ENCODE measurements at places on chromosomes 11 and 22. TPM values are rescaled to one million over a fixed set of nuclear protein-coding genes. Genes with fewer than 3 reads are reported as not detected.
A peak's percentile ranks its signal among the peaks of the same experiment; 100 is the strongest.

Gene MADD
- 155 TPM for total RNA-seq

DNA sequence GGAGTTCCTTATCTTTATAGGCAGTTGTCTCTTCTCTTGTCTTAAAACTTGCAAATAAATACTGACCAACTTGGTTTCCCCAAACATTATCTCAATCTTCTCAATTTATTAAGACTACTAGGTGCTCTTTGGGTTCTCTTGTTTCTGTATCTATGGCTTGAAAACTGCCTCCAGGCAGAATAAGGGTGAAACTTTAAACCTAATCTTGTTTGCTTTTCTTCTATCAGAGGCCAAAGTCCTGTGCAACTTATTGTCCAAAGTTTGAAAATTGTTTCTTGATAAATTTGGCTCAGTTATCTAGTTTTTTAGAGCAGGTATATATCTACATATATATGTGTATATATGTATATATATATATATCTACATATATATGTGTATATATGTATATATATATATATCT lies 110.1 kb upstream of the ANO5 start:
- DNase-seq = no peak

GRCh38 chr11:13944911-13945425 lies 17.6 kb upstream of the SPON1 start:
- no peak for DNase-seq

DNA sequence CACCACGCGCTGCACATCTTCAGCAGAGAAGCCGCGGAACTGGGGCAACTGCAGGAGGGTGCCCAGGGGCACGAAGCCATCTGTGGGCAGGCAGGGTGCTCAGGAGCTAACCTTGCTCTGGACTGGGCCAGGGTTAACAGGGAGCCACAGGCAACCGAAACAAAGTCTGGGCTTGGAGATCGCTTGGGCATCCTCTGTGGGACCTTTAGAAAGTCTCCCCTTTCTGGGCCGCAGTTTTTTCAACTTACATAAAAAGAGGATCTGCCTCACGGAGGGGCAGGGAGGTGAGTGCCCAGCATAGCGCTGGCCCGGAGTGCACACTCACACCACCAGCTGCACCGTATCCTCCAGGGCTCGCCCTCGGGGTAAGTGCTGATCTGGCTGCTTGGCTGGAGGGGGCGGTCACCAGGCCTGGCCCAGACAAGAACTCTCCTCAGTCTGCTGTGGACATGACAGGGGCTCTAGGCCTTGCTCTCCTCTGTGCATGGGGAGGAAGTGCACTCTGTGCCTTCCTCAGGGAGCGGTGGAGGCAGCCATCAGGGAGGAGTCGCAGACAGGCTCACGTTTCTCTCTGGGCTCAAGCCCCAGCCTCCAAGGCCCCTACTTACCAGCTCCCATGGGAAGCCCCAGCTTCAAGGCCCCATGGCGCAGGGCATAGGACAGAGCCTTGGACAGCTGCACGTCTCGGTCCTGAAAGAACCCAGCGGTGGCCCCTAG lies 937 bp downstream of the TRPT1 start:
- DNase-seq = no peak

- DNase-seq = no peak
These were observed 468.4 kb downstream of the NELL1 start for GRCh38 chr11:21137803-21138202.

Gene RIBC2
- 1.6 TPM for total RNA-seq

Gene NCF4
- total RNA-seq = 31.7 TPM

DNA sequence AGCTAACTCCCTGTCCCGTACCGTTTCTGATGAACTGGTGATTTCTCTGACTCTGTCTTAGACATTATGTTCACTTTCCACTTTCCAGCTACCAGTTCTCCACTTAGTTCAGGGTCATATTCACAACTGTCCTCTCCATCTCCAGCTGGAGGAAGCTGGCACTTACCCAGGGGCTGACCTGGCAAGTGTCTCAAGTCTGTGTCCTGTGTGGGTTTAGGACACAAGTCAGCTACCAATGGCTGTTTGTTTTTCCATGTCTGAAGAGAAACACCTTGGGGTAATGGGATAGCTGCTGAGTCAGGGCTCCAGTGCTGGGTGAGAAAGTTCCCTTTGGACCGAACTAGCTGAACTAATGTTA lies 134.4 kb downstream of the CSNK2A3 start:
- no peak for DNase-seq

DNA sequence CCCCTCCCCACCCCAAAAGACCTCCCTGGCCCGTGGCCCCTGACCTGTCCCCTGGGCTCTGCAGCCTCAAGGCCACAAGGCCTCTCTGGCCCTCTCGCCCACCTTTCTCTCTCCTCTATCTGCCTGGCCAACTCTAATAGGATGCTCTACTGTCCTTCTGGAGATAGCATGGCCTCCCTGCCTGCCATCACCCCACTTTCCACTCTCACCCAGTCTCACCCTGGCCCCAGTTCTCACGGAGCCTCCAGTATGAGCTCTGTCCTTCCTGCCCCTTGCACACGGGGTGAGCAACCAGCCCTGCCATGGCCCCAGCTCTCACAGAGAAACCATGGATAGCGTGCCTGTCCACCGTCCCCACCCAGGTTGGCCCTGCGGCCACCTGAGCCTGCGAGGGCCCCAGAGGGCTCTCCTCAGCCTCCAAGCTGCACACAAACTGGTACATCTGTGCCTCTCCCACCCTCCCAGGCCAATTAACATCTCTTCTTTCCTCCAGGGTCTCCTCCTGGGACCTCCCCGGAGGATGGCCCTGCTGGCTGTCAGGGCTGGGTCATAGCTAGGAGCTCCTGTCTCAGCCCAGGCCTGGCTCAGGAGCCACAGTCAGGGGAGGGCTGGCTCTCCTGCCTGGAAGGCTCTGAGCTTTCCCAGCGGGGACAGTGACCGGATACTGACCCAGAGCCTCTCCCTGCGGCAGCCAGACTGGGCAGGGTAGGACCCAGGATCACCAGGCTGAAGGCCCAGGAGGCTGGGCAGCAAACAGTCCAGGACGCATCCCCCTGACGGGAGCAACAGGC lies 22.3 kb downstream of the RTN4R start:
- no peak for DNase-seq

Gene LIMK2
- 20.7 TPM for total RNA-seq

DNA sequence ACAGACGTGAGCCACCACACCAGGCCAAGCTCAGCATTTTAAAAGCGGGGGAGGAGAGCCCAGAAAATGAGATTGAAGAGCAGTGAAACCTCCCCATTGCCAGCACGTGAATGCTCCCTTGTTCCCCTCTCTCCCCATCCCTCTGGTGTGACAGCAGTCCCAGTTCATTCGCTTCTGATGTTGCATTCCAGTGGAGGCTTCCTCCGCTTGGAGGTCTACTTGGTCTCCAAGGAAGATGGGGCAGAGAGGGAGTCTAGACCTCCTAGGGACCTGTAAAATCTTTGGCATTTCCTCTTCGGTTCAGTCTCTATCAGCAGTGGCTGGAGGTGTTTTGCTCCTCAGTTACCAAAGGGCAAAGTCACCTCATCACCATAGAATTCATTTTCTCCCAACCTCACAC lies 30.2 kb upstream of the EP300 start:
- DNase-seq = no peak

Gene OSM
- 35.2 TPM for total RNA-seq

- no peak for DNase-seq
These were observed 13.1 kb downstream of the TBCEL start for GRCh38 chr11:121037016-121037415.

DNA sequence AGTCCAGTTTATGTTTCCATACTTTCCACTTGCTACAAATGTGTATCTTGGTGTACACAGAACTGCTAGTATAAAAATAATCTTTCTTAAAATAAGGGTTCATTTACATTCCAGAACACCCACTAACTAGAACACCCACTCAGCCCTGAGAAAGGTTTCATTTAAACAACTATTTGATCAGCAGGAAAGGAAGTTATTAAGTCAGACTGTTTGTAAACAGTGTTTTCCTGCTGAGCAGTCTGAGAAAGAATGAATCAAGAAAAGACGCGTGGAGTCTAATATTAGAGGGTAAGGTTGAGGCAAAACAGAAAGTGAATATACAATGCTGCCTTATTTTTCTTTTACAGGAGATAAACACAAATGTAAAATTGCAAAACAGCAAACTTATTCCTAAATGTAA lies 32.7 kb downstream of the NARS2 start:
- DNase-seq = no peak

DNA sequence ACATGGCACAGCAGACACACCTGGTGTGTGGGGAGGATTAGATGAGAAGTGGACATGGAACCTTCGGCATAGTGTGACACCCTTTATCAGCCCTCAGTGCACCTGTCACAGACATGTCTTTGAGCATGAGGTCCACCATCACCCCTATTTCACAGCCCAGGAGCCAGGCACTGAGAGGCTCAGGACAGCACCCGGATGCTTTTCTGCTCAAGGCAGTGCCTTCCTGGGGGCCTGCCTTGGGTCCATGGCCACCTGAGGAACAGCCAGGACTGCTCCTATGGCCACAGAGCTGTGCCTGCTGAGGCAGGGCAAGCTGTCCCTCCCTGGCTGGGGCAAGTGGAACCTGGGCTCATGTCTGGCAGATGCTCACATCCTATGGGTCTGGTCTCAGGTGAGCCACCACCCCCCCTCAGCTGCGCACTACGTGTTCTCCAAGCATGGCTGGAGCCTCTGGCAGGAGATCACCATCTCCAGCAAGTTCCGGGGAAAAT lies 75.8 kb downstream of the MORC2 start:
- DNase-seq = no peak

Gene CD248
- total RNA-seq = not detected

Gene ART1
- not detected for total RNA-seq

DNA sequence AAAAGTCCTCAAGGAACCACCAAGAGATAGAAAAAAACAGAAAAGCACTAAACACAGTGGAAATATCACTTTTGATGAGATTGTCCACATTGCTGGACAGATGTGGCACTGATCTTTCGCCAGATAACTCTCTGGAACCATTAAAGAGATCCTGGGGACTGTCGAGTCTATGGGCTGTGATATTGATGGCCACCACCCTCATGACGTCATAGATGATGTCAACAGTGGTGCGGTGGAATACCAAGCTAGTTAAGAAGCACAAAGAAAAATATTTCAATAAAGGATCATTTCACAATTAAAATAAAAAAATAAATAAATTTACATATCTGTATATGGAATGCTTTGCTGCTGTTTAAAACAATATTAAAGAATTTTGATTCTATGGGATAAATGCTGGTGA lies 45.5 kb downstream of the ARL14EP start:
- DNase-seq = no peak

DNA sequence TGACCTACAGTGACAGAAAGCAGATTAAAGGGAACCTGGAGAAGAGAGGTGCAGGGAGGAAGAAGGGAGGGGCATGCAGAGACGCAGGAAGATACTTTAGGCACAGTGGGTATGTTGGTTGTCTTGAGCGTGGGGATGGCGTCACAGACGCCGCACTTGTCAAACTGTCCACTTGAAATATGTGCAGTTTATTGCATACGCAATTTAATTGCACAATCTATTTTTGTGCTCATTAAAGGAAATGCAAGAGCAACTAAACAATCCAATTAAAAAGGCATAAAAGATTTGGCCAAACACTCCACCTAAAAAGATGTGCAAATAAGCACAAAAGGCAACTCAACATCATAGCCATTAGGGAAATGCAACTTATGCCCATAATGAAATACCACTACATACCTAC lies 16.8 kb downstream of the GNB1L start:
- DNase-seq = no peak

DNA sequence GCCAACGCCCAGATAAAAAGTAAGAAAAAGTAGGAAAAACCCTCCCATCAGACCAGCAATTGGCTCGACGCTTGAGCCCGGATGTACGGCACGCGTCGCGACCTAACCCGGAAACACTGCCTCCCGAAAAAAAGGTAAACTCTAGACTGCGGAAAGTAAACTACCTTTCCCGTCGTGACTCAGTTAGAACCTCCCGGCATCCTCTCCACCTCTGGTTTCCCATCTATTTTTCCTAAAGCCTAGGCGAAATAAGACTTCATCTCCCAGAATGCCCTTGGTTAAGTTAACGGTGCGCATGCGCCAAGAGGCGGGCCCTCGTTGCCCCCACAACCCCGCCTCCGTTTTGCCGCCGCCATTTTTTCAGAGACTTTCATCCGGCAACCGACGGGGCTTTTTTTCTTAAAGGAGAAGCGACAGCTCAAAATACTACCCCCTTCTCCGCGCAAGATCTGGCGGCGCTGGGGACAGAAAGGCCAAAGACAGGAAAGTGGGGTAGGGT lies 678 bp upstream of the ZFP91 start:
- DNase-seq = peak; percentile 82

Gene TMPRSS4
- not detected for total RNA-seq

Gene CD81
- total RNA-seq = 153 TPM

GRCh38 chr11:82634091-82634490 lies 99.6 kb downstream of the FAM181B start:
- DNase-seq = no peak

DNA sequence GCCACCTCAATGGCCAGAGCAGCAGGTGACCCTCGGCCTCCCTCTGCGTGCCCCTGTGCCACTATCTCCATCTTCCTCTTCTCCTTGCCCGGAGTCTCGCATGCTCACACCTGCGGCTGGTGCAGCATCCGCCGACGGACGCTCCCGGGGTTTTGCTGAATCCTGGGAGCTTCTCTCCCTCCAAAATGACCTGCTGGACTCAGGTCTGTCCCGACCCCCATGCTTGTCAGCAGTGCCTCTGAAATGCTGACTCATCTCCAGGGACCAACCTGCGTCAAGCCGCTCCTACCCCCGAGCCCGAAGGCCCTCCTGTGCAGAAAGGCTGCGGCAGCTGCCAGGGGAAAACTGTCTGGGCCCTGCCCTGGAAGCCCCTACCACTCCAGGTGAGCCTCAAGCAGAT lies 58.4 kb downstream of the CELSR1 start:
- DNase-seq = no peak

- DNase-seq = no peak
These were observed 72.1 kb downstream of the ELFN2 start for GRCh38 chr22:37355174-37355573.

- DNase-seq = no peak
These were observed 314.7 kb upstream of the SORL1-AS1 start for GRCh38 chr11:121767433-121767832.

Gene ACAT1
- 19.1 TPM for total RNA-seq

Gene BIK
- total RNA-seq = 3.8 TPM

DNA sequence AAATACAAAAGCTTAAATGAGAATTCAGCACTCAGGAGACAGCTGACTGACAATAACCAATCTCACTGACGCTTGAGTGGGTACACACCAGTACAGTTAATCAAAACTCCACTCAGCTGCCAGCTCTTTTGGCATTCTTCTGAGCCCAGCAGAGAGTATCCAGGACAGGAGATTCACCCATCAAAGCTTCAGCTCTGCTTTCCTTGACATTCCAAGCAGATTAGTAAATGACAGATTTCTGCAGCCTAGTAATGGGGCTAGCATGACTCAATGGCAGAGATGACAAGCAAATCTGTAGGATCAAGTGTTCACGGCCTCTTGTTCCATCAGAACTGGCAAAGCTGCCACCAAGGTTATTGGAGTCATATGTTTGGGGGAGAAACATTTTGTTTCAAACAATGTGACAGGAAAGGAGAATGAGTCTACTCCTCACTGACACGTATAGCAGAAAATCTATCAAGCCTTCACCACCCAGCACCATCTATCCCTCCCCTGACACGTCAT lies 420.0 kb downstream of the DYNC2H1 start:
- no peak for DNase-seq

Gene QSER1
- 12.1 TPM for total RNA-seq

GRCh38 chr22:35218079-35218478 lies 39.2 kb upstream of the HMGXB4 start:
- DNase-seq = no peak

Gene MMP11
- total RNA-seq = 1.2 TPM
